Calu3 (cell line): ENCODE measurements at places on chromosomes 7 and 10. TPM values are rescaled to one million over a fixed set of nuclear protein-coding genes. Genes with fewer than 3 reads are reported as not detected.

Gene VIPR2
- not detected in 2 replicates for total RNA-seq

Gene PLXDC2
- total RNA-seq: not detected in 2 replicates

Gene RARRES2
- total RNA-seq: 9.1 and 13.0 TPM in 2 replicates

Gene PRLHR
- not detected in 2 replicates for total RNA-seq

Gene KLLN
- total RNA-seq: 0.52 and 0.81 TPM in 2 replicates

Gene PSTK
- total RNA-seq: 1.2 and 3.3 TPM in 2 replicates

- no peak for DNase-seq
Measured at GRCh38 chr7:80781561-80781979, 137.3 kb downstream of the SEMA3C start.

GRCh38 chr7:125253452-125254190, 324.0 kb upstream of the POT1 start:
- peak; percentile 4 for DNase-seq

GRCh38 chr10:133088956-133089800, 1.5 kb downstream of the ADGRA1 start:
- DNase-seq: no peak

- DNase-seq: no peak
Measured at GRCh38 chr10:35352512-35352911, 16.2 kb downstream of the CCNY start.

- no peak for DNase-seq
Measured at GRCh38 chr7:143085109-143085508, 33.0 kb downstream of the OR6V1 start.

GRCh38 chr7:128933180-128933891, 4.4 kb upstream of the IRF5 start:
- DNase-seq: no peak

GRCh38 chr7:30752979-30753378, 1.0 kb downstream of the INMT start:
- no peak for DNase-seq

GRCh38 chr10:122990278-122990677, 10.1 kb downstream of the PSTK start:
- DNase-seq: no peak

GRCh38 chr7:1886361-1887064, 216.4 kb downstream of the ELFN1 start:
- no peak for DNase-seq

GRCh38 chr10:70827086-70827757, 11.5 kb downstream of the SGPL1 start:
- no peak for DNase-seq

- no peak for DNase-seq
Measured at GRCh38 chr10:95388109-95388471, 97.3 kb upstream of the PDLIM1 start.

DNA sequence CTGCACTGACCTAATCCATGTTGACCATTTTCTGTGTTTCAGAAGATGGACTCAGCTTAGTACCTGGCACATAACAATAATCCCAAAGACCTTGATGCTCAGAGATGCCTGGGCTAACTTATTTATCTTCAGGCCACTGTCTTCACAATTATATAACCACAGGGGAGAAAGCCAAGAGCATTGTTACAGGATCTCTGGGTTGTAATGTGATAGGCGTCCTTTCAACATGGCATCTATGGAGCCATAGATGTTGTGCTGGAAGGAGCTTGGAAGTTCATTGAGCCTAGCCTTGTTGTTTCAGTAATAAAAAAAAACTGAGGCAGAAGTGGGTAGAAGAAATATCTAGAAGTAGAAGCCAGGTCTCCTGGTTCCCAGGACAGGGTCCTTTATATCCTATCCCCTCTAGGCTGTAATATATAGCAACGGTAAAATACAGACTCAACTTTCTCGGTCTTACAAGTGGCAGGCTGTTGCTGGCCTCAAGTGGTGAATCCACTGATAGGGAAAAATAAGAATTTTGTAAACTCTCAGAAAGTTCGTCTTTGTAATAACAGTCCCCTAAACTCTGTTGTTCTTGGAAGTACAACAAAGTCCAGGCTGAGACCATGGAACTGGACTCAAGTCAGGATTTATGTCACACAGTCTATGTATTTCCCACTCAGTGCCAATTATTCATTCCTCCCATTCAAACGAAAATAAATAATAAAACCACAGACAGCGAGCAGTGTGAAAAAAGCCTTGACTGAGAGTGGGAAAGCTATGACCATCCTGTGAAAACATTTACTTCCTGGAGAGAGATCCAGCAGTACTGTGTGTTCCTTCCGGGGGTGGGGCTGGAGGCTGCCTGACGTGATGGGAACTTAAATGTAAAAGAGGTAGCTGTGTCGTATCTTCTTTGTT, 277.6 kb downstream of the REEP3 start:
- DNase-seq: peak; percentile 62

DNA sequence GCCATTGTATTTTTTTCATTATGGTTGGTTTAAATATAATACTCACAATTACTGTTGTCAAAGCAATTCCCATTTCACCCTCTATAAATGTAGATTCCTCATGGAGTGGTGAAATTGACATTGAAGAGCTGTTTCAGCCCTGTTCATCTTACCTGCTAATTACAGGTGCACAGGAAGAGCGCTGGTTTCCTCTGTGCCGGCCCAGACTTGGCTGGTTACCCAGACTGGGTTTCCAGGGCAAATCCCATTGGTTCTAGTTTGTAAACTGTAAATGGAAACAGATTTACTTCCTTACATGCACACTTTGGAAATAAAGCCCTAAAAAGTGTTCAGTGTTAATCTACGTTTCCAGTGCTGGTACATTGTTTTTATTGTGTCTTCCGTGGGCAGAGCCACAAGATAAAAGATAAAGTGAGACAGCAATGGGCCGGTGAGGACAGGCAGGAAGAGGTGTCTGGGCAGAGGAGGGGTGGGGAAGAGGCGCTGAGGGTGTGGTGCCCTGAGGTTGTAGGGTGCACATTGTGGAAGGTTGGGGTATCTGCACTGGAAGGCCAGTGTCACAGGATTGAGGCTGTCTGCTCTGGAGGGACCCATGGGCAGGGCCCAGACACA, 71.6 kb upstream of the ZPBP start:
- no peak for DNase-seq

DNA sequence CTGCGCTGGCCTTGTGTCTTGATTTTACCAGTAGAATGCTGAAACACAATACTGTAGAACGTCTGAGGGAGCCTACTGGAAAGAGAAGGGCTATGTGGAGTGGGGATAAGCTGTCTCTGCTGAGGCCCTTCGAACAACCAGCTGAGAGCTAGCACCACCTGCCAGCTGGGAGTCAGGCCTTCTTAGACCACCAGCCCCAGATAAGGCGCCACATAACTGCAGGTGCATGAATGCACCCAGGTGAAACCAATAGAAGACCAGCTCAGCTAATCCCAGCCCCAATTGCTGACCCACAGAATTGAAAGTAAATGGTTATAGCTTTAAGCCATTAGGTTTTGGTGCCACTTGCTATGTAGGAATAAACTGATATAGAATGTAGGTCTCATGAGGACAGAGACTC, 438.4 kb downstream of the ADRA2A start:
- DNase-seq: no peak
